ENCODE measurements at places on chromosomes 16 and 17.

DNA sequence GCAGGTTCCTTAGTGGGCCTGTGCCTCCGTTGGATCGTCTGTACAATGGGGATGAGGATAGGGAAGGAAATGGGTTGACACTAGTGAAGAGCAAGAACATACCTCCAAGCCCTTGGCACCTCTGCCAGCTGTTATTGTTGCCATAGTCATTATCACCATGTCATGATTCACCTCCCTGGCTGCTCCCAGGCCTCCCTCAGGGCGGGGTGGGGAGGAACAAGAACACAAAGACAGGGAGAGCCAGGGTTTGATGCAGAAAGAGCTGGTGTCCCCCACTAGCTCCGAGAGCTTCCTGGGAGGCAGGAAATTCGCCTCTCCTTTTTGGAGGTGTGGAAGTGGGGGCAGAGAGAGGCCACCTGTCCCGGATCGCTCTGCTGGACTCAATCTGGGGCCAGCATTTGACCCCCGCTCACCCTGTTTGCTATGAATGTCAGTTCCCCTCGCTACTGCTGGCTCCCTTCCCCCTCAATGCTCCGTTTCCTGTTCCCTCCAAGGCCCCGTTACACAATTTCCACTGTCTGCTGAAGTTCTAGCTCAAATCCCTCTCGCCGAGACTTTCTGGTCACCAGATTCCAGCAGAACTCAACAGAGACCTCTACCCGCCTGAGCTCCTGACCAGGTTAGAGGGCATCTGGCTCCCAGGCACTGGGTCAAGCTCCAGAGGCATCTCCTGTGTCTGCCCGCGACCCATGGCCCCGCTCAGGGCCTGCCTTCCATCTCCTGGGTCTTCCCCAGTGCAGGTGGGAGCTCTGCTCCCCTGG is 9.1 kb downstream of the TIMP2 start:
- DNase-seq = peak; percentile 49

- DNase-seq = peak; percentile 57
These were observed 13.9 kb downstream of the HAGH start for GRCh38 chr16:1812732-1813163.

GRCh38 chr17:80811181-80812105 is 180.2 kb upstream of the CHMP6 start:
- DNase-seq = no peak

GRCh38 chr16:56351481-56351880 is 73.9 kb downstream of the AMFR start:
- DNase-seq = no peak

DNA sequence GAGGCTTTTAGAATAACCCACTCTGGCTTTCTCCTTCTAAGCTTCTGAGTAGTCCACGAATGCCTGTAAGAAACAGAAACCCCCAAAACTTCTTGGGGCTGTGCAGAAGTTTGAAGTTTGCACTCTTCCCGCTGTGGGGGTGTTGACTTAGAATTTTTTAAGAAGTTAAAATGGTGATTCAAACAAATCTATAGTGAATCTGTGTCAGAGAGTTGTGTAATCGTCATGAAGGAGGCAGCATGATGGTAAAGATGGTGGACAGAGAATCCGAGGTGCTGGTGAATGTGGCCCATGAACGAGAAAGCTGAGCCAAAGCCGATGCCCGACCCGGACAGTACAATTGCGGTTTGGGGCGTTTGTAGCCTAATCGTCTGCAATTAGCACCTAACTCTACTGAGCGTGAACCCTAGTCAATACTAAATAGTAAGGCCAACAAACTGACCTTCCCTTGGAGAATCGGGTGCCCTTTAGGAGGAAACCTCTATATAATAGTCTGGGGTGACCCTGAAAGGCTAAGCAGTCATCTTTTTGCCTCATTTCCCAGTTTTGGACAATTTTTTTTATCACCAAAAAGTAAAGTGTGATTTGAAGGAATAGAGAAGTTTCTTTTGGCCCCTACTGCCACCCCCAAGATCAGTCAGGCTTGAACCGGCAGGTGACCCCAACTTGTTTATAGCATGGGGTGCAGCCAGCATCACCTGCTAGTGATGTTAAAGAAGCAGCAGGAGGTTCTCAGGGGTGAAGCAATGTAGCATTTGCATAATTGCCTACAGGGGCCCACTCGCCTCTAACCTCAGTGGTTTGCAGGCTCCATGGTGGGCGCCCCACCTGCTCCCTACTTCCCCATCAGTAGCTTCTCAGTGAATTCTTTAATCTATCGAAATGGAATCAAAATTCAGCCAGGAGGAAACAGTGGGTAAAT is 11.2 kb downstream of the IRF8 start:
- DNase-seq = no peak

DNA sequence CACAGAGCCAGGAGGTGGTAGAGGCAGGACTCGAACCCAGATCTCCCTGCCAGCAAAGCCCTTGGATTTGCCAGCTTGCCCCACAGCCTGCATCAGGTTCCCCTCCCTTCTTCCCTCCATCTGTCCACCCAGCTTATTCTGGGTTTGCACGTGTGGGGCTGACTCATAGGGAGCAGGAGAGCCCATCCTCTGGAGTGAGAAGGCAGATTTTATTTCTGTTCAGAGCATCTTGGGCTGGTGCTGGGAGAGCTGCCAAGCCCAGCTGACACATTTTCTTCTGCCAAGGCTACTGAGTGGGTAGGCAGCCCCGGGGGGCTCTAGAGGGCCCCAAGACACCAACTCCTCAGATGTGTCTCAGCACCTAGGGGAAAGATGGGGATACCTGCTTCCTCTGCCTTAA is 106.3 kb upstream of the CRHR1 start:
- DNase-seq = no peak

- no peak for DNase-seq
These were observed 122.5 kb downstream of the CYLD start for GRCh38 chr16:50864386-50864785.
